Skeletal muscle cell (primary cell): ENCODE measurements at places on chromosomes 16 and 17.

GRCh38 chr17:42895185-42895555 is 5.4 kb upstream of the G6PC1 start:
- peak; percentile 41 for DNase-seq

- DNase-seq, result no peak
Observed at GRCh38 chr17:81931189-81931556, 3.6 kb upstream of the MAFG start.

- DNase-seq, result peak; percentile 25
Observed at GRCh38 chr17:61833536-61834193, 29.7 kb downstream of the BRIP1 start.

DNA sequence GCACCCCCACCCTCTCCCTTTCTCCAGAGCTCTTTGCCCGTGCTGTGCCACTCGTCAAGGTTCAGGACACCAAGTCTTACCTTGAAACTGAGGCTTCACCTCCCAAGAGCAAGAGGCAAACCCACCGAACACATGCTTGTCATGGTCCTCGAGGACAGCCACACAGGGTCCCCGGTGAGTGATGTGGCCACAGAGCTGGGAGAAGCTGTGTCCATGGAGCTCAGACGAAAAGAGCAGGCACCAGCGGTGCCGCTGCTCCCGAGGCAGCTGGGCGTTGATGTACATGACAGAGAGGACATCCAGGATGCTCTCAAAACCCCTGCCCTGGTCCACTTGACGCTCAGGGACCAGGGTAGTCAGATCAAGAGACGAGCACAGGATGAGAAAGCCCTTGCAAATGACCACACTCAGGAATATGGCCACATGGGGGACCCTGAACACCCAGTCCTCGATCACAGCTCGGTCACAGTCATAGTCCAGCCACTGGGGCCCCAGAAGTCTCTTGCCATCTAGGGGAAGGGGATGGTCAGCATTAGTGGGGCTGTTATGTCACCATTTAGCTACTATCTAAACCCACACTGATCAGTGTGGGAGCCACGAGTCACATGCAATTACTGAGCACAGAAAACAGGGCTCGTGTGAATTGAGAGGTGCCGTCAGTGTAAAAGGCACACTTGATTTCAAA is 17.8 kb downstream of the MEAK7 start:
- DNase-seq, result no peak

DNA sequence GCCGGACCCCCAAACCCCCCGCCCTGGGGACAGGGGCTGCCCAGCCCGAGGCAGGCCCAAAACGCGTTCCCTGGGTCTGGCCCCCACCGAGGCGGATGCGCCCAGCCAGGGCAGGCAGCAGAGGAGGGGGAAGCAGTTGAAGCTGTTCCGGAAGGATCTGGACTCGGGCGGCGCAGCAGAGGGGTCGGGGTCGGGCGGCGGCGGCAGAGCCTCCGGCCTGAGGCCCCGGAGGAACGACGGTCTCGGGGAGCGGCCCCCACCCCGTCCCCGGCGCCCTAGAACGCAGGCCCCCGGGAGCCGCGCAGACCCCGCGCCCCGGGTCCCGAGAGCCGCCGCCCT is 22.9 kb upstream of the ZFPM1 start:
- no peak for DNase-seq

DNA sequence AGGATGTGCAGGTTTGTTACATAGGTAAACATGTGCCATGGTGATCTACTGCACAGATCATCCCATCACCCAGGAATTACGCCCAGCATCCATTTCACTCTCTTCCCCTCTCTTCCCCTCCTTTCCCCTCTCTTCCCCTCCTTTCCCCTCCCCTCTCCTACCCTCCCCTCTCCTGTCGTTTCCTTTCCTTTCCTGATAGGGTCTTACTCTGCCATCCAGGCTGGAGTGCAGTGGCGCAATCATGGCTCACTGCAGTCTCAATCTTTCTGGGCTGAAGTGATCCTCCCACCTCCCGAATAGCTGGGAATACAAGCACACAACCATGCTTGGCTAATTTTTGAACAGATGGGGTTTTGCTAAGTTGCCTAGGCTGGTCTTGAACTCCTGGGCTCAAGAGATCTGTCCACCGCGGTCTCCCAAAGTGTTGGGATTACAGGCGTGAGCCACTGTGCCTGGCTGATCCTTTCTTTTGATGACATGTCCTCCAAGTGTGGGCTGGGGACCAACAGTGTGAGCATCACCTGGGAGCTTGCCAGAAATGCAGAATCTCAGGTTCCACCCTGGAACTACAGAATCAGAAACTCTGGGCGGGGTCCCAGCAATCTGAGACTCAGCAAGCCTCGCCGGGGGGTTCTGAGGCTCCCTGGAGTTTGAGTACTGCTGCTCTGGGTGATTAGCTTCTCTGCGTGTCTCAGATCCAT is 10.8 kb downstream of the ATP2C2 start:
- DNase-seq, result no peak

- DNase-seq, result no peak
Observed at GRCh38 chr16:86133847-86134375, 234.9 kb downstream of the IRF8 start.

DNA sequence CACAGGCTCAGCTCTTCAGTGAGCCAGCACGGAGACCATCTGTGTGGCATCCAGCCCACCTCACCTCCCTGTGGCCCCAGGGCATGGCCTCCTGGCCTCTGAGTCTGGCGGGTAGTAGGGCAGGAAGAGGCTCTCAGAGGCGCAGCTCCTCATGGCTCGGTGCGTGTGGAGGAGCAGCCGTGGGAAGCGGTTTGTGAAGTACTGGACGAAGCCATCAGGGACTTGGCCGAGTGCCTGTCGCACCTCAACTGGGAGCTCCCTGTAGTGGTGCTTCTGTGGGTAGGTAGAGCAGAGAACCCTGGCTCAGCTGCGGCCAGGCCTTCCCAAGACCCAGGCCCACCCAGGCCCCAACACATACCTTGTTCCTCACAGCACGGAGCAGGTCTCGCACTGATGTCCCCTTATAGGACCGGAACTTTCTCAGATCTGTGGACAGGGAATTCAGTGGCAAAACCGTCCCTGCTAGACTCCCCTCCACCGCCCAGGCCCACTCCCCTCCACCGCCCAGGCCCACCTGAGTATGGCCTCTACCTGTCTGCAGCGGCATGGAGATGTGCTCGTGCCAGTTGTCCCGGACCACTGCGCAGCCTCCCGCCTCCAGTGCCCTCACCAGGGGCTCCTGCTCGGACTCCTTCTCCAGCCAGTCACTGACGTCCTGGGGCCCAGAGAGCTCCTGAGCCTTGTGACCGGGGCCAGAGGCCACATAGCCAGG is 12.2 kb downstream of the PLK1 start:
- no peak for DNase-seq

- no peak for DNase-seq
Observed at GRCh38 chr17:52606098-52606497, 447.6 kb upstream of the CA10 start.

DNA sequence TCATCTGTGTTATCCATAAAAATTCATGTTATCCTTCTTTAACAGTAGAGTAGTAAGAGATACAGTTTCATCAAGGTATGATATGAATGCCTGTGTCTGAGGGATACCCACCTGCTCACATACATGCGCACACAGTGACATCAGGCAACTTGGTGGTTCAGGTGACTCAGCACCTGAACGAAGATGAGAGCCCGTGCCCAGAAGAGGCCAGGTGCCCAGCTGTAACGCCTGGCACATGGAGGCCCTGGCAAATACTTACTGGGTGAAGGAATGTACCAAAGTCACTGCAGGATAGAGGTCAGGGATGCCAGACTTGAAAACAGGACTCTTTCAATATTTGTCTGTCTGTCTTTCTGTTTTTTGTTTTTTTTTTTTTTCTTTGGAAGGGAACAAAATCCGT is 72.6 kb upstream of the LGALS9 start:
- DNase-seq, result no peak

DNA sequence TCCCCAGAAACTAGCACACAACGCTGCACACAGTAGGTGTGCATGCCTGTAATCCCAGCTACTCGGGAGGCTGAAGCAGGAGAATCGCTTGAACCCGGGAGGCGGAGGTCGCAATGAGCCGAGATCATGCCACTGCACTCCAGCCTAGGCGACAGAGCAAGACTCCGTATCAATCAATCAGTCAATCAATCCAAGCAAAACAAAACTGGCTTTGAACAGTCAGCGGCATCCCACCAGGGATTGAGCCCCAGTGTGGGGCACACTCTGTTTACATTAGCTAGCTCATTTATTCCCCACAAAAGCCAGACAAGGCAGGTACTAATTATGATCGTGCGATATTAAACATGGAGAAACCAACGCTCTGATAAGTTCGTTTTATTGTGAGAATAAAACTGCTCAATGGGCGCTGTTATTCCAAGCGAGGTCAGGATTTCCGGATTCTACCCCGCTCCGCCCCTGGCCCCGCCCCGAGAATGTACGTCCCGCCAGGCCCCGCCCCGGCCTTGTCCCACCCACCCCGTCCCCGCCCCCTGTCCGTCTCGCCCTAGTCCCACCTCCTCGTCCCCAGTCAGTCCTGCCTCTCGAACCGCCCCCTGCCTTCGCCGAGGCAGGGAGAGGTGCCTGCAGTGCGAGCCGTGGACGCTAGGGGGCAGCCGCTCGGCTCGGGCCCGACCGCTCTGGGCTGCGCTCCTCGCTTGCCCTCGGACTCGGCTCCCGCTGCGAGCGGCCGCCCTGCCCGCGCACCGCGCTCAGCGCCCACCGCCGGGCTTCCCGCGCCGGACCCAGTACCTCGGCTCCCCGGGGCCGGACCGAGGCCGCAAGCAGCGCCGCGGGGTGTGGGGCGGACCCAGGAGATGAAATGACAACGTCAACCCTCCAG is at the start of gene VPS4A:
Gene VPS4A, plus strand, starts transcription at position 698 of the 880 bp plus-strand sequence. Its CDS starts 162 bp downstream, at position 860.
- peak; percentile 88 for DNase-seq

DNA sequence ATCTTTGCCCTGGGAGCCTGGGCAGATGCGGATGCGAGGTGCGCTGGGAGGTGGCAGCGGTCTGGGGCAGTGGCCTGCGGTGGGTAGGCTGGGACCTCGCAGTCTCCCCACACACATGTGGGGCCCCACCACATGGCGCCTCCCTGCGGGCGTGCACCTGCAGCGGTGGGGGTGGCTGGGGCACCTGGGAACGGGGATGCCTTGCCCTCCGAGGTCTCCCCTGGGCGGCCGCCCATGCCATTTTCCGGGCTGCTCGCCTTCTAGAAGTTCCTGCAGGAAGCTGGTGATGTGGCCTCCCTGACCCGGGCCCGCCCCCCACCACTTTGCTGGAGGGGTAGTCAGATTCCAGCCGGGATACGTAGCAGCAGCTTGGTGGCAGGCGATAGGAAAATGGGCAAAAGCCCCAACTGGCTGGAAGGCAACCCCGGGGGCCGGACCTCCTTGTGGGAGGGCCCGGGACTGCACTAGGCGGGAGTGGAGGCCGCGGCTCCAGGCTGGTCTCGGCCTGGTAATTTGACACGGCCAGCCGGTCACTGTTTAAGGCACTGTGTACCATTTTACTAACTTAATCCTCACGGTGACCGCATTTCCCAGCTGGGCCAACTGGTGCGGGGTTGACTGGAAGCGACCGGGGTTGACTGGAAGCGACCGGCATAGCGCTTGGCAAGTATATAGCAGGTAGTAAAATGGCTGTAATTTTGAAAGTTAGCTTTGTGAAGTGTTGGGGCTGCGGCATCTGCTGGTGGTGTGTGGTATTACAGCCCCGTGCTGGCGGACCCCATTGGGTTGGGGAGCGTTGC is 38.5 kb downstream of the IGF2BP1 start:
- no peak for DNase-seq

DNA sequence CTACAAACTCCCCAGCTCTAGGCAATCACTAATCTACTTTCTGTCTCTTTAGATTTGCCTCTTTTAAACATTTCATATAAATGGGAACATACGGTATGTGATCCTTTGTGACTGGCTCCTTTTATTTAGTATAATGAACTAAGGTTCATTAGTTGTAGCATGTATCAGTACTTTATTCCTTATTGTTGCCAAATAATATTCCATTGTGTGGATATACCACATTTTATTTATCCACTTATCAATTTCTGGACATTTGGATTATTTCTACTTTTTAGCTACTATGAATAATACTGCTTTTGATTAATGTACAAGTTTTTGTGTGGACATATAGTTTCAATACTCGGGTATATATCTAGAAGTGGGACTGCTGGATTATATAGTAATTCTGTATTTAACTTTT is 7.9 kb downstream of the DDX19B start:
- no peak for DNase-seq

- no peak for DNase-seq
Observed at GRCh38 chr17:39794249-39794970, 56.7 kb downstream of the GRB7 start.

- no peak for DNase-seq
Observed at GRCh38 chr17:72884066-72884465, 208.4 kb downstream of the SLC39A11 start.

DNA sequence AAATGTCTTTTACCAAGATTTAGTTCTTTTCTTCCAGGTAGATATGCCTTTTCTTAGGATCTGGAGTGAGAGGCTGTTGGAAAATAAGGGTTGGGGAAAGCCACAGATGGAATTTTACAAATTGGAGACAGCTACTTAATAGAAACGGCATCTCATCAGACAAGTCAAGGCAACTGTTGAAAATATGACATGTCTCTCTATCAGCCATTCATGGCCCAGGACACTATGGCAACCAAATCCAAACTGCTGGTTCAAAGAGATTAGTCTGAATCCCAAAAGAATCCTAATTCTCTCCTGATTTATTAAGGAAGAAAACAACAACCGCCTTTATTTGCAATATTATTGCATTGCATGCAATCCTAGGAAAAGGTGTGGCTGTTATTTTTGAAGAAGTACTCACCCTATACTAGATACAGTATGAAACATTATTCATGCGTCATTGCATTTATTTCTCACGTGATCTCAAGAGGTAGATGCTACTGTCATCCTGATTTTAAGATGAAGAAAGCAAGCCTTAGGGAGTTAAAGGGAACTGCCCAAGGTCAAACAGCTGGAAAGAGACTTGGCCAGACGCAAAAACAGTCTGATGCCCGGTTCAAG is 12.6 kb upstream of the CEP20 start:
- no peak for DNase-seq

DNA sequence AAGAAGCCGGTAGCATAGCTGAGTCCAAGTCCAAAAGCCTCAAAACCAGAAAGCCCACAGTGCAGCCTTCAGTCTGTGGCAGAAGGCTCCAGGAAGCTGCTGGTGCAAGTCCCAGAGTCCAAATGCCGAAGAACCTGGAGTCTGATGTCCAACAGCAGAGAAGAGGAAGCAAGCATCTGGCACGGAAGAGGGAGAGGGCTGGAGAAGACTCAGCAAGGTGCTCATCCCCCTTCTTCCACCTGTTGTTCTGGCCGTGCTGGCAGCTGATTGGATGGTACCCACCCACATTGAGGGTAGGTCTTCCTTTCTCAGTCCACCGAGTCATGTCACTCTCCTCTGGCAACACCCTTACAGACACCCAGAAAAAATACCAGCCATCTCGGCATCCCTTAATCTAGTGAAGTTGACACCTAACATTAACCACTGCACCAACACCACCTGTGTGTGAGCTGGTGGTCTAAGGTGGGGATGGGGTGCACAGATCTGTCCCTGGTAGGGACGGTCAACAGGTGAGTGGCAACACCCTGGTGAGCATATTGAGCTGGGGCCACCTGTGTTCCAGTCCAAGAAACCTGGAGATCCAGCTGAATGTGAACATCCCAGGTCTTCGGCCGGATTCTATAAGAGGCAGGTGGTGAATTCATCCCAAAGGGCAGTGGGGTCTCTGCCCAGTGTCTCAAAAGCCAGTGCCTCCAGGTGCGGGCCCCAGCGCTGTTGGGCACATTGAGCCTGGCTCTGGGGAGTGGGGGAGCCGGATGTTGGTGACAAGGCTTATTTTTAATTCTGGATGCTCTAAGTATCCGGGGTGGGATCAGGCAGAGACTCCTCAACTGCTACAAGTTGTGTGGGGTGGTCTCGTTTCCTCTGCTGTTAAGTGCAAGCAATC is 9.8 kb downstream of the MIEF2 start:
- no peak for DNase-seq
